ENCODE measurements at places on chromosomes 5 and 9.

DNA sequence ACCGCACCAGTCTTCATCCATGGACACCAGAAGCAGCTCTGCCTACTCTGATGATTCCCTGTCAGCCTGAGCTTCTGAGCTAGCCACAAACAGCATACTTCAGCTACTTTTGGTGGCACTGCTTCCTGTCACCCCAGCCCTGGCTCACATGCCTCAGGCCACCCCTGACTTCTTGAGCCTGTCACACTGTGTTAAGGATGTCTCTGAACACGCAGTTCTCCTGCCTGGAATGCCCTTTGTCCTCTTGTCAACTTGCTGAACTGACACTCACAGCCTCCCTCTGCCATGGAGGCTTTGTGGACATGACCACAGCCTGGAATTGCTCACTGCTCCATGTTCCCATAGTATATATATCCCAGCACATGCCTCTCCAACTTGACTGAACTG is 7.2 kb downstream of the MACROH2A1 start:
- no peak for DNase-seq

DNA sequence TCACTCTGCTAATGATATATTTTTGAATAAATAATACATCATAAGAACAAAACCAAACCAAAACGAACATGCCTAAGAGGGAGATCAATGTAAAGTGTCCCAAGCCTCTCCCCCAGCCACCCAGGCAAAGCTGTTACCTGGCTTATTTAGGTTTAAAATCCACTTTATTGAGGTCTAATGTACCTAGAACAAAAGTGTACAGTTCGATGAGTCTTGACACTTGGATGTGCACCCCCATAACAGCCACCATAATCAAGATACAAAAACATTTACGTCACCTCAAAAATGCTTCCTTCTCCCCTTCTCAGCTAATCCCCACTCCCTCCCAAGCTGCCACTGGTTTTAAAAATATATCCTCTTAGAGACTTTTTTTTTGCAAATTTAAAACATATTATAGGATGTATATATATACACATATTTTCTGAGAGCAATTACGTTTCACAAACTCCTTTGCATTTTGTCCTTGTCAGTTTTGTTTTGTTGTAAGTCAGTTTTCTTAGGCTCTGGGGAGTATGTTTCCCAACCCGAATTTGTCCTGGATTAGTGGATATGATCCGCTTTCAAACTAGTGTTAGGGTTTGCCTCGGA is 8.3 kb upstream of the NKX2-5 start:
- DNase-seq, result no peak

DNA sequence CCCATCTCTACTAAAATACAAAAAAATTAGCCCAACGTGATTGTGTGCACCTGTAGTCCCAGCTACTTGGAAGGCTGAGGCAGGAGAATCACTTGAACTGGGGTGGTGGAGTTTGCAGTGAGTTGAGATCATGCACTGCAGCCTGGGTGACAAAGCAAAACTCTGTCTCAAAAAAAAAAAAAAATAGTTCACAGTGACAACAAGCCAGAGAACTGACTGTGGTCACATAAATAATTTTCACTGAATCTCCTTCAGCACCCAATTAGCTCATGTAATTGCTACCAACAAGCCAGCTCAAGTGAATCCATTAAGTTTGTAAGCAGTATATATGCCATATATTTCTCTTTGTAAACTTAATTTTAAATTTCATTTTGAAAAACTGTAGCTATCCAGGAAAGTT is 14.5 kb upstream of the AFAP1L1 start:
- DNase-seq, result no peak

DNA sequence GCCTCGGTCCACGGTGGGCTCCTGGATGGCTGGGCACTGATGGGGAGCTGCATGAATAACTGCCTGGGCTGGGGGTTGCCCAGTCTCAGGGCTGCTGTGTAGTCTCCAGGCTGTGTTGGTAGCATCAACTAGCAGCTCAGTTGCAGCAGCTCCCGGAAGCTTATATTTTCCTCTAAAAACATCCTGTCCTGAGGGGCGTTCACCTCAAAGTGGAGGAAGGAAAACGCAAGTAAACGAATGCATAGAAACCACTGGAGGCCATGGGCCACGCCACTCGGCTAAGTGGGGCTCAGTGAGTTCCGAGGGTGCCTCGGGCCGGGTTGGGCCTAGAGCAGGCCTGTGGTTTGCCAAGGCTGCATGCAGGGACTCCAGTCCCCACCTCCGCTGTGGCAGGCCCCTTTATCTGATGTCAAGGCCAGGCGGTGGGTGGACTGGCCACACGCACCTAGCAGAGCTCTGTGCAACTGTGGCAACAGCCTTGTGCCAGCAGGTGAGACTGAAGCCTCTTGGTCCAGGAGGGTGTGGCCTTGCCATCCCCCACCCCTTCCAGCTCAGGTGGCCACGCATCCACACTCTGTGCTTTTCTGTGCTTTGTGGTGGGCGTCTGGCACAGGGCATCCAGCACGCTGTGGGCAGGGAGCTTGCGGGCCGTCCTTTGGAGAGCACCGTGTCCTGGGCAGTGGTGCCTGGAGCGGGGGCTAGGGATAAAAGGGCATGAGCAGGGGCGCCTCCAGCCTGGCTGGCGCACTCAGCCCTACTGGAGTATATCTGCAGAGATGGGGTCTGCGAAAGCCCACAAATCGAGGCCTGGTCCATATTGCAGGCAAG is 15.1 kb downstream of the TCF7 start:
- no peak for DNase-seq

- DNase-seq, result no peak
Measured at GRCh38 chr5:106241409-106241808, 1429.3 kb downstream of the EFNA5 start.

- no peak for DNase-seq
Measured at GRCh38 chr9:127493592-127494303, 42.4 kb downstream of the LRSAM1 start.

DNA sequence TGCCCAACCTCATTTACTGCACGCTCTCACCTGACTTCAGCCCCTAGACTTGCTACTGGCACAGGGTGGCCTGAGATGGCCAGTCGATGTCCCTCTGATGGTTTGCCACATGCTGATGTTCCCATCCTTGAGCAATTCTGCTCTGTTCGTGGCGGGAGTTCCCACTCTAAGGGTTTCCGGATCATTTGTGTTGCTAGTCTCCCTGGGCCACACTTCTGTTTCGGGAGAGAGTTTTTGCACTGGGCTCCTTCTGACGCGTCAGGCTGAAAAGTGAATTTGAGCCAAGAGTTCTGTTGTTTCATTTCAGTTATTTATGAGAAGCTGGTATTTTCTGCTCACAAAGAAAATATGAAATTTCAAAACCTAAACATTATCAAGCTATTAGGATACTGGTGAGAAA is 597.7 kb downstream of the BNC2 start:
- DNase-seq, result no peak

GRCh38 chr5:66498791-66499207 is 97.4 kb upstream of the MAST4 start:
- DNase-seq, result no peak

- DNase-seq, result no peak
Measured at GRCh38 chr9:132423503-132423902, 13.5 kb downstream of the CFAP77 start.

- no peak for DNase-seq
Measured at GRCh38 chr9:100217536-100217935, 118.5 kb downstream of the INVS start.

DNA sequence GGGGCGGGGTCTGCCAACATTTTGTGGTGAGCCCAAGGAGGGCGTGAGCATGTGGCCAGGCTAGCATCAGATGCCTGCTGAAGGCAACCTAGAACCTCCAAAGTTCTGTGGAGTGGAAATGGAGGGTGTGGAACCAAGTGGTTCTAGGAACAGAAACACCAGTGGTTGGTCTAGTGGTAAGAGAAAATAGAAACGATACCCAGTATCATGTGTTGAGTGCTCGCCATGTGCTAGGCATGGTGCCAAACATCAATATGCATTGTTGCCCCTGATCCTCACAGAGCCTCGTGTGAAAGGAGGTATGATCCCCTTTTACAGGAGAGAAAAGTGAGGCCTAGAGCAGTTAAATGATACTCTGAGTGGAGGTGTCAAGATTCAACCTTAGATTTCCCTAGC is 31.5 kb upstream of the MVB12B start:
- no peak for DNase-seq
